Ascending aorta (tissue), 2 donors: ENCODE measurements at places on chromosomes 4 and X. TPM values are rescaled to one million over a fixed set of nuclear protein-coding genes. Genes with fewer than 3 reads are reported as not detected.

The NIPAL1 gene
- total RNA-seq, result 2.0 TPM

The FGA gene
- total RNA-seq, result 47.6 TPM

The TACR3 gene
- total RNA-seq, result not detected

The GRID2 gene
- not detected for total RNA-seq

The AR gene
- 16.3 TPM for total RNA-seq

The CCDC160 gene
- not detected for total RNA-seq

The N4BP2 gene
- 0.53 TPM for total RNA-seq

The ALPK1 gene
- 8.7 TPM for total RNA-seq

The SLC10A6 gene
- total RNA-seq, result 23.5 TPM

The ODAPH gene
- not detected for total RNA-seq

The GPRASP1 gene
- 0.85 TPM for total RNA-seq

The MCF2 gene
- not detected for total RNA-seq

The PI4K2B gene
- 9.8 TPM for total RNA-seq

The KCTD8 gene
- total RNA-seq, result 0.43 TPM

The FAT4 gene
- 16.8 TPM for total RNA-seq

The TMEM47 gene
- 117 TPM for total RNA-seq

The MTNR1A gene
- not detected for total RNA-seq

The SLC26A1 gene
- total RNA-seq, result not detected

The LRIT3 gene
- not detected for total RNA-seq

The DBET gene
- total RNA-seq, result not detected

The FGF5 gene
- total RNA-seq, result not detected
